Activated CD4-positive, alpha-beta T cell treated with anti-CD3 and anti-CD28 coated beads, Interleukin-2, amount 50 U/mL, for 48 hours (primary cell): ENCODE measurements at places on chromosomes 13 and 19.

DNA sequence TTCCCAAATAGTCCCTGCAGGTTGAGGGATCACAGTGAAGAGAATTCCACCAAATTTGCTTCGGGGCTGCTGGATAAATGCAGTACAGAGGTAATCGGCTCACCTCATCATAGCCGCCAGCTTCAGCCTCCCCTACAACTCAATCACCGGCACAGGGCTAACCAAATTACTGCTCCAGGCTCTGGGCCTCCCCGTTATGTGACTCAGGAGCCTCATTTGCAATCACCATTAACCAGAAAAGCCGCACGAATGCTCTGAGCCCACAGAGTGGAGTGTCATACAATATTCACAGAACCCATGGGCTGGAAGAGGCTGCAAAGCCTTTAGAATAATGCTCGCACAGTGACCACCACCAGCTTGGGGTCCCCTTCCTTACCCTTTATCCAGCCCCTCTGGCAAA is 4.9 kb downstream of the SIAH3 start:
- DNase-seq, result no peak

DNA sequence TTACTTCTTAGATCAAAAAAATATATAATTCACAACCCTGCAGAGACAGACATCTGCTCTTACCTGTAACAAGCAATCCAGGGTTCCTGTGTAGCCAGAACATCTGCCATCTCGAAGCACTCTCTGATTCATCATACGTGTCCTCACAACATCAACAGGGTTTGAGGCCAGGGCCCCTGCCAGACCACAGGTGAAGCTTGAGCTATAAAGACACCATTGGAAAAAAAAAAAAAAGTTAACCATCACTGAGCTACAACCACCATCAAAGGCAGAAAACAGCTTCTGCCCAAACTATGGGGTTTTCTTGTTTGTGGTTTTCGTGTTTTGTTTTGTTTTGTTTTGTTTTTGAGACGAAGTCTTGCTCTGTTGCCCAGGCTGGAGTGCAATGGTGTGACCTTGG is 19.3 kb downstream of the SLC25A30 start:
- peak; percentile 13 for DNase-seq

- peak; percentile 56 for DNase-seq
These were observed 9.4 kb downstream of the LCP1 start for GRCh38 chr13:46172531-46172991.

DNA sequence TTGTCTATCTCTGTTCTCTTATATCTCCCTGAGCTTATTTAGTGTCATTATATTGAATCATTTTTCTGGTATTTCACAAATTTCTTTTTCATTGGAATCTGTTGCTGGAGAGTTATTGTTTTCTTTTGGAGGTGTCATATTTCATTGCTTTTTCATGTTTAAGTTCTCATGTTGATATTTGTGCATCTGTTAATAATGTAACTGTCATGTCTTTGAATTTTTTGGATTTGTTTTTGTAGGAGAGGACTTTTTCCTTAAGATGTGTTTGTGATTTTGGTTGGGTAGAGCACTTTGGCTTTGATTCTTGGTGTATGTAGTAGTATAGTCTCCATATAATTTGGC is 64.0 kb downstream of the DNAJC3 start:
- no peak for DNase-seq

- no peak for DNase-seq
These were observed 1456.2 kb upstream of the SLC10A2 start for GRCh38 chr13:104522235-104523072.

GRCh38 chr13:43006893-43007631 is 15.0 kb upstream of the EPSTI1 start:
- no peak for DNase-seq

- no peak for DNase-seq
These were observed 6.7 kb upstream of the HOOK2 start for GRCh38 chr19:12782174-12782423.

DNA sequence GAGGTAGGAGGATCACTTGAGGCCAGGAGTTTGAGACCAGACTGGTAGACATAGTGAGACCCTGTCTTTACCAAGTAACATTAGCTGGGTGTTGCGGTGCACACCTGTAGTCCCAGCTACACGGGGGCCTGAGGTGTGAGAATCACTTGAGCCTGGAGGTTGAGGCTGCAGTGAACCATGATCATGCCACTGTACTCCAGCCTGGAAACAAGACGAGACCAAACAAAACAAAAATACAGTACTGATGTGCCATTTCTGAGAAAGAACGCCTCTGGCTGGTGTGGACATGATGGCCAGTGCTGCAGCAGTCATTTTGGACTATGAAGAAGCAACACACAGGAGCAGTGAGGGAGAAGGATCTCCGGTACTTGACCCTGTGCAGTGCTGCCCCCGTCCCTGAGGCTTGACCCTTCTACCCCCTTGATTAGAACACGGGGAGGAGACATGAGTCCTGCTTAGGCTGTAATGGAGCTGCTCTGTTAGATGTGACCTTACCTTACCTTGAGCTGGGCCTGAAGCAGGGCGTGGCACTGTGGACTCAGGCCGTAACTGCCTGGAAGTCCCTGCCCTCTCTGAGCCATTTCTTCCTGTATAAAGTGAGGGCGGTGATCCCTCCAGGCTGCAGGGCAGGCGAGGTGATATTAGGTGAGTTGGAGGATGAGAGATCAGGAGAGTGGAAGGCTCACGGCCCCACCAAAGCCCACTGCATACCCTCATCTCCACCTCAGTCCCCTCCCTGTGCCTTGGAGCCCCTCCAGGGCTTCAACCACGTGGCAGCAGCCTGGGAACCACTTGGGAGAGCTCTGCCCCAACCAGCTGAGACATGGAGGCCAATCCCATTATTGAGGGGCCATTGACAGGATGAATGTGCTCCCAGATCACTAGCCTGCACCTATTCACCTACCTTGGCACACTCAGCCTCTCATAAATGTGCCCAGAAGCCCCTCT is 5.9 kb downstream of the RPL18A start:
- peak; percentile 51 for DNase-seq

- DNase-seq, result no peak
These were observed 259.9 kb downstream of the FOXO1 start for GRCh38 chr13:40406405-40407120.

DNA sequence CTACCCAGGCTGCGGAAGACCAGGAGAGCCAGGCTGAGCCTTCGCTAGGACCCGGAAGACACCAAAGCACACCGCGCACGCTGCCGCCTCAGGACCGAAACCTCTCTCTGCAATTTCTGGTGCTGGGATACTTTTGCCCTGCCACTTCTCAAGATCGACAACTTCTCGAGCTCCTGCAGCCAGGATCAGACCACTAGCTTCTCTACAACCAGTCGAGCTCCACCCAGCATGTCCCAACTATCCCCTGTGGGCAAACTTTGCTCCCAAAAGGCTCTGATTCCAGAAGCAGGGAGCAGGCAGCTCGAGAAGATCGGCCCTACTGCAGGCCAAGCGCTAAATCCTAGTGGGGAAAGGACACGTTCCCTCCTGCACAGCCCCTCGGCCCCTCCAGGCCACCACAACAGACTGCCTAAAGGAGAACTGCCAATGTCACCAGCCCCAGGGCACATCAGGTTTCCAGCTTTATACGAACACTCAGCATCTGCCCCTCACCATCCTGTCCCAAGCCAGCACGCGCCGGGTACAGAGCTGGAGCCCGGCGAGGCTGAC is 979 bp downstream of the AKAP8 start:
- peak; percentile 56 for DNase-seq

DNA sequence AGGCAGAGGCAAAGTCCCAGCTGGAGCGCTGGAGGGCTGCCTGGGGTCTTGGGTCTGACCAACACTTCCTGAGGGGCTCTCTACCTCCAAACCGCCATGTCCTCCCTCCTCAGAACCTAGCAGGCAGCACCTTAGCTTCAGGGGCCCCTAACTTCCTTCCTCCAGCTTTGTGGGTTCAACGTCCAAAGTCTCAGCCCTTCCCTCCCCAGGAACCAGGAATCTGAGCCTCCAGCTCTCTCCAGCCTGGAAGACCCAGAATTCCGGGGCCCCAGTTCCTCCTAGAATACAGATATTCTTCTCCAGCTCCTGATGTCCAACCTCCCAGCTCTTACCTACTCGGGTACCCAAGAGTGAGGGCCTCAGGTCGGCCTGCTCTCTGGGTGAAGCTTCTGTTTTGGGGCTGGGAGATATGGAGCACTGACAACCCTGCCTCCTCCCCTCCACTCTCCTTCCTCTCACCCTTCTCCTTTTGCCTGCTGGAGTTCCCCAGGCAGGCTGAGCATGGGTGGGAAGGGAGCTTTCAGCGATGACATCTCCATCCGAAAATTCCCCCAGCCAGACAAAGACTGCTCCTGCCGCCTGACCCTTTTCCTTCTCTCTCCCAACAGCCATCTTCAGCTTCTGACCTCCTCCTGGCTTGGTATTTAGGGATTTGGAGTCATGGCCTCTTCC is 3.5 kb downstream of the TMEM150B start:
- DNase-seq, result no peak

DNA sequence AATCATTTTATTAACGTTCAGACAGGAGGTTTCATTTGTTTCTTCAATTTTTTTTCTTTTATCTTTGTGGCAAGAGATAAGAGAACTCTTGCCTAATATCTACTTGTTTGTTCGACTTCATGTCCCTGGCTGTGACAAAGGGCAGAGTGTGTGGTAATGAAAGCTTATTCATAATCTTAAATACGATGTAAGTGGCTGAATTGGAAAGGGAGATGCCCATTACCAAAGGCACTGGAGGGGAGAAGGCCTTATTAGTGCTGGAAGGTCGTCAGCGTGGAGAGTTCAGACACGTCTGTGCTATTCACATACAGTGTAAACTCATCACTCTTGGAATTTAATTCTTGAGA is 54.0 kb downstream of the RFC3 start:
- DNase-seq, result no peak

GRCh38 chr19:54541712-54542111 is 31.9 kb upstream of the LILRA2 start:
- DNase-seq, result no peak

DNA sequence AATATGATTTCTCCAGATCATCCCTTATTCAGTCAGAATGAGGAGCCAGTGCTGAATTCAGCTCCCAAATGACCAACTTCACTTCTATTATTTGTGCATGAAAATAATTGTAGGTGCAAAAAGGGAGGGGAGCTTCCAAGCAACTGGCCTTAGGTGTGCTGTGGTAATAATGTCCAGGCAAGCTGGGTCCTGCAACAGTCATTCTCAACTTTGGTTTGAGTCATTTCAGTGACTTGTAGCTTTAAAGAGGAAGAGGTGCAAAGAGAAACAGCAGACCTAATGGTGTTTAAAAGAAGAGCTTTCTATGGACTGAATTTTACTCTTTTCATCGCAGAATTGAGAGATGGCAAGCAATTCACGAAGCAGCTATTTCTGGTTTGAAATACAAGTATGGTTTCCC is 29.2 kb upstream of the FGF9 start:
- no peak for DNase-seq

- no peak for DNase-seq
These were observed 225.3 kb downstream of the GGACT start for GRCh38 chr13:100363285-100363711.

DNA sequence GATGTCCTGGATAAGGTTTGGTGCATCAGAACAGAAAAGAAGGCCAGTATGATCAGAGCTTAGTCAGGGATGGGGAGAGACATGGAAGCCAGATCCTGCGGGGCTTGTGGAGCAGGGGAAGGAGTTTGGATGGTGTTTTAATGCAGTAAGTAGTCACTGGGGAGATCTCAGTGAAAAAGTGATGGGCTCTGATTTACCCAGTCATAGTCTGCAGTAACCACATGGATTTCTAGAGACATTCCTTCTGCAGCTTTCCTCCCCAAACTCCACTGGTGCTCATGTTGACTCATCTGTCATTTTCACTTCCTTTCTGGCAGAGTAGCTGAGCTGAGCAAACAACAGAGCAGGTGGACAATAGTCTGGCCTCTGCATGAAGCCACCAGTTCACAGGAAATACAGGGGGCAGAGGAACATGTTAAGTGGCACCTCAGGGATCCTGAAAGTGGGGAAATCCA is 144.1 kb downstream of the DPF1 start:
- peak; percentile 20 for DNase-seq

- no peak for DNase-seq
These were observed 356.1 kb upstream of the SLITRK1 start for GRCh38 chr13:84238381-84238780.

GRCh38 chr19:412356-413355 is 3.7 kb upstream of the C2CD4C start:
- no peak for DNase-seq

DNA sequence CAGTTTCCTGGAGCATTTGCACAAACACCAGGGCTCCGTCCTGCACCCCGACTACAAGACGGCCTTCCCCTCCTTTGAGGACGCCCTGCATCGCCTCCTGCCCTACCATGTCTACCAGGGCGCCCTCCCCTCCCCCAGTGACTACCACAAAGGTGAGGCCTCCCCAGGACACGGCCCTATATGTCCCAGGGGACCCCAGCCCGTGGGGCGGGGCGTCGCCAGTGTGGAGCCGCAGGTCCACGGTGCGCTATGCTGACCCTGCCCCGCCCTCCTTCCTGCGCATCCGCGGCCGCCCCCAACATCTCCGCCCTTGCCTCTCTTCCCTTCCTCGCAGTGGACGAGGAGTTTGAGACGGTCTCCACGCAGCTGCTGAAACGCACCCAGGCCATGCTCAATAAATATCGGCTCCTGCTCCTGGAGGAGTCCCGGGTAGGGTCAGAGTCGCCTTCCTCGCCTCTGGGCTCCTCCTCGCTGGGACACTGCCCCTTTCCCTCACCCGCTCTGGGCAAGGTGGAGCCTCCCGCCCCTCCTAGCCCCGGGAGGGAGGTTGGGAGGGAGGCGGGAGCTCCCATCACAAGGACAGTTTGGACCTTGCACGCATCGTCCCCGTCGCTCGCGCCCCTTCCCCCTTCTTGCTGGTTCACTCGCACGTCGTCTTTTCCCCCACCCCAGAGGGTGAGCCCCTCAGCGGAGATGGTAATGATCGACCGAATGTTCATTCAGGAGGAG is 14.4 kb upstream of the EHD2 start:
- DNase-seq, result no peak

GRCh38 chr19:49643466-49643865 is 1.5 kb downstream of the SCAF1 start:
- peak; percentile 34 for DNase-seq

DNA sequence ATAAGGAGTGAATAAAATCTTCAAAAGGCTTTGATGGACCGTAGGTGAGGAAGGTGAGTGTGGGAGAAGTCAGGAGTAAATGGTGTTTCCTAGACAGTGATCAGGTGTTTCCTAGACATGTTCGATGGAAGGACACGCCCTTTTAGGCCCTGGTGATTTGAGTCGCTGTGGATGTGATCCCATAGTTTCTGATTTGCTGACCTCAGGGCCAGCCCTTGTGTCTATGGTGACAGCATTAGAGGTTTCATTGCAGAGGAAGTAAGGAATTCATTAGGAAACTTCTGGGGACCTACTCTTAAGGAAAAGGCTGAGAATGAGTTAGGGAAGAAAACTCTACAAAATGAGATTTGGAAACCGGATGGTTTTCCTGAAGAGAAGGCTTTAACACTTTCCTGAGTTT is 31.5 kb upstream of the RNF113B start:
- DNase-seq, result no peak

DNA sequence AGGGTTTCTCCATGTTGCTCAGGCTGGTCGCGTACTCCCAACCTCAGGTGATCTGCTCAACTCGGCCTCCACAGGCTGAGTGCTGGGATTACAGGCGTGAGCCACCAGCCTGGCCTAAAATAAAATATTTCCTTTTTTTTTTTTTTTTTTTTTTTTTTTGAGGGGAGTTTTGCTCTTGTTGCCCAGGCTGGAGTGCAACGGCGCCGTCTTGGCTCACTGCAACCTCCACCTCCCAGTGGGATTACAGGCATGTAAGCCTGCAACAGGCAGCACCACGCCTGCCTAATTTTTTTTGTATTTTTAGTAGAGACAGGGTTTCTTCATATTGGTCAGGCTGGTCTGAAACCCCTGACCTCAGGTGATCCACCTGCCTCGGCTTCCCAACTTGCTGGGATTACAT is 4.9 kb downstream of the ZNF506 start:
- no peak for DNase-seq

GRCh38 chr19:31339411-31339810 is 9.8 kb downstream of the TSHZ3 start:
- DNase-seq, result no peak
